ENCODE measurements at places on chromosomes 4 and X. TPM values are rescaled to one million over a fixed set of nuclear protein-coding genes. Genes with fewer than 3 reads are reported as not detected.

Gene ARL9
- total RNA-seq = 0.34 TPM

Gene GUCY1B1
- not detected for total RNA-seq

Gene SNX12
- total RNA-seq = 29.9 TPM

Gene PHKA1
- total RNA-seq = 11.1 TPM

Gene S100P
- total RNA-seq = 20.1 TPM

Gene PCYT1B
- total RNA-seq = 1.4 TPM

Gene GRK4
- total RNA-seq = 3.2 TPM

Gene GPC4
- total RNA-seq = 0.30 TPM

Gene FAT1
- 116 TPM for total RNA-seq

Gene EDA
- not detected for total RNA-seq

Gene SPANXA1
- 18.7 TPM for total RNA-seq

Data from A375 (cell line).